ENCODE measurements at places on chromosomes 2 and 18.
A peak's percentile ranks its signal among the peaks of the same experiment; 100 is the strongest.

DNA sequence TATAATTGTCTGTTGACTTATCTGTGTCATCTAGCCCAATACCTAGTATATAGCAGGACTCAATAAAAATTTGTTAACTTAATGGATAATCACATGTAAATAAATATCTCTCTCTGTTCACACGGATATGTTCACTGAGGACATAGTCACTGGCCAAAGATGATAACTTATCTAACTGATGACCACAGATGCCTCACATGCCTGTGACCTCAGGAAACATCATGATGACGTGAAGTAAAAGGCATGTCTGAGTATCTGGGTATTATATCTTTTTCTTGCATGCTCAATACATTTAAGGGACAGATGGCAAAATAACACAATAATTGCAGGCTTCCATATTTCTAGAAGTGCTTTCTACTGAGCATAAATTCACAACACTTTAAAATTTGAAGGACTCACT is 41.4 kb upstream of the PARD3B start:
- no peak for DNase-seq

GRCh38 chr2:10365412-10365811 is 62.7 kb downstream of the HPCAL1 start:
- no peak for DNase-seq

GRCh38 chr2:67952066-67952465 is 110.7 kb downstream of the C1D start:
- no peak for DNase-seq

DNA sequence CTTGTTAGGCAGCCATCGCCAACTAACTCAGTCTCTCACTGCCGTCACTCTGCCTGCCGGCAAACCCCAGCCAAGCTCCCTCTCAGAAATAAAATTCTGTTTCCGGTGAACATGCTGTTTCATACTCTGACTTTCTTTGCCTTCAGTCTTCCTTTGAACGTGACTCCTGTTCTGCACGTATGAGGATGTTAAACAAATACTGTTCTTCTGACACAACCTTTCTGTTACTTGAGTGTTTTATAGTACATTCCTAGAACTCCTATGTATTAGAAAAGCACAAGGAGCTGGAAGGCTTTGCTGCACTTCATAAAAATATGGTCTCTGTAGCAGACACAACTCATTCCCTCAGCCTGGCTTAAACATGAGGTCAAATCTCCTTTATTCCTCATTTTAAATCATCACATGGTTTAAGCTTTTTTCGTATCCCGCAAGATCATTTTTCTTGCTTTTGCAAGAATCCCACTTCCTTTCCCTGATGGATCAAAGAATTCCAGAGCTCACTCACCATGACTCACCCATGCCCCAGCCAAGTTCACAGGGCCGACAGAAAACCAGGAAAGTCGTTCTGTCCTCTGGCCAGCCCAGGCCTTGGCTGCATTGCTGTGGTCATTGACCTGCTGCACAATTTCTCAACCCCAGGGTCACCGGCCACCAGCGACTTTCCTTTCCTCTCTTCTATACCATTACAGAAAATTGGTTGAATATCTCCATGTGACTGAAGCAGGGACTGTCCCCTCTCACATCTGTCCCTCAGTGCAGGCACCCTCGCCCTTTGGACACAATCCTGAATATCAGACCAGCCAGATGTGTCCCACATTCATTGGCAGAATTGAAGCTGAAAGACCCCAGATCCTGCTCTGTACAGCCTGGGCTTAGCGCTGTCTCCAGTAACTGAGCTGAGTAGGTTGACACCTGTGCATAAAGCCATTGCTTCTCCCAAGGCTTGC is 183.1 kb upstream of the ARL4C start:
- no peak for DNase-seq

DNA sequence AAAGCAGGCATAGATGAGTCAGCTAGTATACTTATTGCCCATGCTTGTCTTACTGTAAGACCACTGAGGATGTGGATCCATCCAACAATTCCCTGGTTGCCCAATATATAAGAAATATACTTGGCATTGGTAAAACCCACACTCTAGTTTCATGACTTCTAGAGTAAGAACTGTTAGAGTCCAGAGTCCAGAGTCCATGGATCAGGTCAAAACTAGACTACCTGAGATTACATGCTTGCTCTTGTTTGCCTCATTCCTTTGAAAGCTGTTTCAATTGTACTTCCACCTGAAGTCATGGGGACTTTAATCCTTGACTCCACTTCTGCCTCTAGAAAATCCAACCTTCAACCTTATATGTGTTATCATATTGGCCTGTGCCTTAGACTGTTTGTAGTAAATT is 707.6 kb upstream of the FAM98A start:
- no peak for DNase-seq

DNA sequence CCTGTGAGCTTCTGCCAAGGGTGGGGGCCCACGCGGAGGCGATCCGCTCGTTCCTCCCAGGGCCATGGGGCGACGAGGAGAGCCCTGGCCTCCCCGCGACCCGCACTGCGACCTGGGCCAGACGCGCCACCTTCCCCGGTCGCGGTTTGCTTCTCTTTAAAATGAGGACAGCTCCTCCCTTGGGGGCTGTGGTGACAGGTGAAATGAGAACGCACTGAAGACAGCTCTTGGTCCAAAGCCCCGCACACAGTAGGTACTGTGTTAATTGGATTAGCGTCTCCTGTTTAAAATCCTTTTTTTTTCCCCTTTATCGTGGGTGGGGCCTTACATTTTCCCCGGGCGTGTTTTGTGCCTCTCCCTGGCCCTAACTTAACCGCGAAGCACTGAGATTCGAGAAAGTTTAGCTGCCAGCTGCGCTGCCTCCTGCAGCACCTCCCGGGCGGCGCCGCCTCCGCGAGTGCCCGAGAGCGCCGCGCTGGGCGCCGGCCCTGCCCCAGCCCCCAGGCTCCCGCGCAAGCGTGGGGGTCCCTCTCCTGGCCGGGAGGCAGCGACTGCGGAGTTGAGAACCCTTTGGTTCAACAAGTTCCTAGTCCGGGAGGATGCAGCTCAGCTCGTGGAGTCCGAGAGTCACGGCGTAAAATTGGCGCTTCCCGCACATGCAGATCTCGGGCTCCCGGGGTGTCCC is 1.1 kb downstream of the HPCAL1 start:
- peak; percentile 59 for DNase-seq

- DNase-seq, result no peak
Measured at GRCh38 chr2:124626993-124627392, 601.9 kb downstream of the CNTNAP5 start.

DNA sequence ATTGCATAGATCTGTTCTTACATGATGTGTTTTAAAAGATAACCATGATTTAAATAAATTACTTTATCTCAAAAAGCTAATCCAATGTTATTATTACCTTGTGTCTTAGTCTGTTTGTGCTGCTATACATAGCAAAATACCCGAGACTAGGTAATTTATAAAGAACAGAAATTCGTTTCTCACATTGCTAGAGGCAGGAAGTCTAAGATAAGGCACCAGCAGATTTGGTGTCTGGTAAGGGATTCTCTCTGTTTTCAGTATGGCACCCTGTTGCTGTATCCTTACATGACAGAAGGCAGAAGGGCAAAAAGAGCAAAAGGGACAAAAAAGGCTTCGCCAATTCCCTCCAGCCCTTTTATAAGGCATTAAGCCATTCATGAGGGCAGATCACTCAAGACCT is 533.9 kb downstream of the PARD3B start:
- no peak for DNase-seq

DNA sequence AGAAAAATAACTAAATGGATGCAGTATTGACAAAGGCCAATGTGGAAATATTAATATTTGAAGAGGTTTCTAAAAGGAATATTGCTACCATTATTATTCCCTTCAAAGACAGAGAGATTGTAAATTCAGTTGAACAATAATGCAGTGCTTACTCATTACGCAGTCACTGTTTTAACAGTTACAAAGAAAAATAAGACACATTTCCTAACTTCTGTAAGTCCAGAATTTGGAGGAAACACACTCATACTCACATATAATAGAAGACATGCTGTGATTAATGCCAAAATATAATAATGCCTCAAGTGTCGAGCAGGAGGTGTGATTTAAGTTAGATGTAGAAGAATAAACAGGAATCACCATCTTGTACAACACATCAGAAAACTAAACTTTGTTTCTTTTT is 389.2 kb downstream of the FBXO15 start:
- no peak for DNase-seq

- DNase-seq, result peak; percentile 72
Measured at GRCh38 chr2:135985826-135986393, 484 bp upstream of the DARS1 start.

GRCh38 chr2:232900811-232901735 is 31.0 kb downstream of the SNORC start:
- DNase-seq, result peak; percentile 33

DNA sequence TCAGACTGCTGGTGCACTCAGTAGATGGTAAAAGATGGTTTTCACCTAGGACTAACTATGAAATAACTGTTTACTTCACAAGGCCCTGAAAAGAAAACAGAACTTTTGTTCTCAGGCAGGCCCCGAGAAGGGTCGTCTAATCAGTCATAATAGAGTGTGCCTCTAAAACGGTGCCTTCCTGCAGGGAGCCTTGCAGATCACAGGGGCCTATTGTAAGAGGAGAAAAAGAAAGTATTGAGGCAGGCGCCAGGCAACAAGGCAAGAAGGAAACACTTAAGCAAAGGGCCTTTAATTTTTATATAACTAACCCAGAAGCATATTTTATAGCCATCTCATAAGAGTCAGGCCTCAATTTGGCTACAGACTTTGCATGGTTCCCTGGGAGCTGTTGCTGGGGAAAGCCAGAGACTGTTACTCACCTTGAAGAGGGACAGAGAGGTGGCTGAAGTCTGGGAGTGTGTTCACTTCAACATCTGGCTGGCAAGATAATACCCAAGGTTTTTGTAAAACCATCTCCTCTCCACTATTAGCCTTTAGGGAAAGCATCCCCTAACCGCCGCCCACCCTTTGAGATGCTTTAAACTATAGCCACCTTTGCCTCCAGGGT is 117.1 kb downstream of the PRPF40A start:
- DNase-seq, result no peak

DNA sequence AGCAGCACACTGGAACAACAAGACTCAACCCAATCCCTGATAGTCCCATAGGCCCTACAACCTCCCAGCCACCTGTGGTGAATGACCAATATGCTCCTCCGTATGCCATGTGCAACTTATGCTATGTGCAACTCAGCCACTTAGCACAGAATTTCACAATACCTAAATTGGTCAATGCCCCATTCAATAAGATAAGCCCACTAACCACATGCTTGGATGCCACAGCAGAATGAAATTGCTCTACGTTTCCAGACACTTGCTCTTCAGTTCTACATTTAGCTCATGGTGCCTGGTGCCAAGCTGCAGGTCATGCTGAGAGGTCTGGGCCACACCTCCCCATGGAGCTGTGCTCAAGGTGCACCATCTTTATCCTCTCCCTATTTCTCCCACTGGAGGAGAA is 159.8 kb downstream of the EN1 start:
- DNase-seq, result no peak

GRCh38 chr18:39732918-39733317 is 2167.3 kb upstream of the CELF4 start:
- DNase-seq, result no peak

DNA sequence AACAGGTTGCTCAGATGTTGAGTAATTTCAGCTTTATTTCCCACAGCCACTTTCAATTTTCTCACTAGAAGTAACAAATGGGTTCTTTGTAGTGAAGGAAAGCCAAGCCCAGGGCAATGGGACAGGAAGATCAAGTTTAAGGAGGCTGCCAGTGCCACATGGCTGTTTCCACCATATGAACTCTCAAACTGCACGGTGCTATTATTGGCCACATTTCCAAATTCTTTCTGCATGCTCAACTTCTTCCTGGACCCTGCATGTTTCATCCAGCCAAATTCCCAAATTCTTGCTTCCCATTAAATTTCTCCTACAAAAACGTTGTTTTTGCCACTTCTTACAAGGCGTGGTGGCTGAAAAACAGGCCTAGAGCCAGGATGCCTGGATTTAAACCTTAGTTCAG is 193.3 kb upstream of the SPHKAP start:
- DNase-seq, result no peak

DNA sequence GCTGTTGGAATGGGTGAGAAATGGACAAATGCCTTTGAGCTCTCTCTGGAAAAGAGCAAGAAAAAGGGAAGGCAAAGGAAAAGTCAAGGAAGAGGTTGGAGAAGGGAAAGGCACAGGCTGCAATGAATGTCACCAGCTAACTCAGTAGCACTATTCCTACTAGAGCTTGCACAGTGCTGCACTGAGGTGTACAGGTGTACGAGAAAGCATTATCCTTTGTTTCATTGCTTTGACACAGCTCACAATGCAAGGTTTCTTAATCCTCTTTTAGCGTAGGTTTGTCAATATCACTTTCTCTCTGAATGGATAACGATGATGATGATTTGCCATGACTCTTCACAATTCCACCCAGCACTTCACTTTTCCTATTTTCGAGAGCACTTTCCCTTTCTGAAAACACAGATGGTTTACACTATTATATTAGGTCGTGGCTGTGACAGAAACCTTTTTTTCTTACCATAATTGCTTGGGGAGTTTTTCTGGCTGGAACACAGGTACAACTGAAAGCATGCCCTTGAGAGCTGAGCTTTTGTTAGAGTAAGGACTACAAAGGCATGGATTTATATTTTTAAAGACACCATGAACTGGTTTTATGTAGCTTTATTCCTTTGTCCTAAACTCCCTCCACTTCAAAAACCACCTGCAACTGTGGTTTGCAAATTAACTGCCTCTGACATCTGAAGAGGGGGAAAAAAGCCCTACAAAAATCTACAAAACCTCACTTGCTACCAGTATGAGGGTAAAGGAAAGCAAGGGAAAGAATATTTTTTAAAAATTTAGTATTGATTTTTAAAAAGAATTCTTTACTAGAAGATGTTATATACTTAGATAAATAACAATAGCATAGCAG is 265.5 kb downstream of the TGIF1 start:
- no peak for DNase-seq

GRCh38 chr18:24968238-24968775 is 383.7 kb downstream of the ZNF521 start:
- no peak for DNase-seq

GRCh38 chr2:240832205-240832727 is 12.2 kb upstream of the KIF1A start:
- peak; percentile 85 for DNase-seq

DNA sequence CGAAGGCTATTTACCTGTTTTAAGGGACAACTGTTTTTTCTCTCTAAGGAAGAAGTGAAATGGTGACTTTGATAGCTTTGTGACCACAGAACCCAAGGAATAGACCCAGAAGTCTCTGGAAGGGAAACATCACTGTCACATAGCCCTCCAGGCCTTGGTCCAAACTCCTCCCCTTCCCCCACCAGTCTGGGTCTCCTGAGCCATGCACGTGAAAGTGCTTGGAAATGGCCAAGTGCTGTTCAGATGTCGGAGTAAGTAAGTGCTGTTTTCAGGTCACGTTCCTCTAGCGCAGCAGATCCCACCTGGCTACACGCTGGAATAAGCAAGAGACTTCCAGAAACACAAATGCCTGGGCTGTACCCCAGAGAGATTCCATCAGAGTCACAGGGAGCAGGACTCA is 73.0 kb upstream of the AFF3 start:
- DNase-seq, result no peak

- no peak for DNase-seq
Measured at GRCh38 chr2:190785334-190785733, 95.3 kb upstream of the GLS start.

- peak; percentile 98 for DNase-seq
Measured at GRCh38 chr2:29113891-29114321, 1.3 kb upstream of the CLIP4 start.

GRCh38 chr2:52918551-52918950 is 849.1 kb upstream of the CHAC2 start:
- DNase-seq, result no peak

Data from inflammatory macrophage (primary cell).